ENCODE measurements at places on chromosomes 12 and 14.

DNA sequence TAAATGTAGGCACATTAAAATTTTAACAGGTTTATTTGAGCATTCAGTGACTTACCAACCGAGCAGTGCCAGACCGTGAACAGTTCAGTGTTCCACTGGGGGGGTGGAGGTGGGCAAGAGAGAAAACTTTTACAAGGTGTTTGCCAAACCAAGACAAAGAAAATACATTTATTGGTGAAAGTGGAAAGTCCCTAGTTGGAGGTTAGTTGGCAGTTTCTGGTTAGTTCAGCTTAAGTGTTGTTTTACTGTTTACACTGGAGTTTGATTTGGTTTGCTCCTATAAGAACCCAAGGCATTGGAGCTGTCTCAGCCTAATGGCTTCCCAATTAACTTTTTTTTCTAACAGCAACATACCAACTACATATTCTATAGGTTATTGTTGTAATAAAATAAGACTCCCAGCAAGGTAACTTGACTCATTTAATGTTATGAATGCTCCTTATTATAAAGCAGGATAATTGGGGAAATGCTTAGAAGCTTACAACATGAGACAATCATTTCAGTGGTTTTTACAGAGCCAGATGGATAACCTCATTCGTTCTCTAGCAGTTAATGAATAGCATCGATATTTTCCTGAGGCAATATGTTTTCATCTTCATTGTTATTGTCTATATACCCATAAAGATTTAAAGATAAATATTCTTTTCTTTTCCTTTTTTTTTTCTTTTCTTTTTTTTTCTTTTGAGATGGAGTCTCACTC lies 115.8 kb downstream of the ETNK1 start:
- DNase-seq, result no peak

- DNase-seq, result no peak
Measured at GRCh38 chr14:53871011-53871410, 85.6 kb downstream of the BMP4 start.

DNA sequence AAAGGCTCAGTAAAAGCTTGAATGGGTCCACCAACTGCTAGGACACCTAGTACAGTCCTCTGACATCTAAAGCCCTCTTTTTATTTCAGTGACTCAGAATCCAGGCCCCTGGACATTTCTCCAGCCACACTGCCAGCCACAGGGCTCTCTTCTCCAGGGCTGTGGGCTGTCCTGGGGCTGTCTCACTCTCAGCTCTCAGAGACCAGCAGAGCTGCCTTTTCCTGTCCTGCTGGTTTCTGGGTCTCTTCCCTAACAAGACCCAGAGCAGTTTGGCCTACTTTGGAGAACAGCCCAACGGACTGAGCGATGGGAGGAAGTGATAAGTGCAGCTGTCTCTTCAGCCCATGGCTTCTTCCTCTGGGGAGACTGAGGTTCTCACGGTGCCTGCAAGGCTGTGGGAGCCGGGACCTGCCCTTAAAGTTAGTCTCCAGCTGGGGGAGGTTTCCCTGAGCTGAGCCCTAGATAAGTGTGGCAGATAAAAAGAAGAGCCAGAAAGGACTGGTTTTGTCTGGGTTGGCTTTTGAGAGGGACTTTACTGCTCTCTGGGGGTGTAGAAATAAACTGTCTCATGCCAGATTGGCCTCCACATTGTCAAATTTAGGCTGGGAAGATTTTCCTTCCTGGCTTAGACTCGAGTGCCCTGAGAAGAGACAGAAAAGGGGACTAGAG lies 979.8 kb downstream of the VRK1 start:
- no peak for DNase-seq

- DNase-seq, result no peak
Measured at GRCh38 chr12:124524231-124524925, 43.0 kb downstream of the NCOR2 start.
